NCI-H187 (cell line): ENCODE measurements at places on chromosomes 3 and 15.

GRCh38 chr15:38611228-38611627, 46.6 kb upstream of the RASGRP1 start:
- DNase-seq = no peak

- DNase-seq = no peak
Observed at GRCh38 chr3:28651159-28651558, 302.5 kb upstream of the AZI2 start.

DNA sequence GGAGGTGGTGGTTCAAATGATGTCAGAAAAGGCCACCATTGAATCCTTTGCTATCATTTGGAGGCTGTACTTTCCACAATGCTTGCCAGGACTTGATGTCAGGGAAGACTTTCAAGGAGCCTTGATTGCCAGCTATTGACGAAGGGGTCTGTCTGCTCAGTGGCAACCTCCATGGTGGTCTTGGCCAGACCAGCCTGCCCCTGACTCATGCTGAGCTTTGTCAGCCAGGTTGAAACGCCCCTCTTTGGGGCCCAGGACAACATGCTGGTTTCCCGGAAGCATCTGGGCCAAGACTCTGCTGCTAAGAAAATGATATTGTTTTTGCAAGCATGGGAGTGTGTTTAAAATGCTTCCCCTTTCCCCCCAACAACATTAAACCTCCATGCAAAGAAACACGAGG, 26.7 kb downstream of the CGNL1 start:
- DNase-seq = no peak

GRCh38 chr3:191555037-191555436, 94.1 kb downstream of the PYDC2 start:
- DNase-seq = no peak

DNA sequence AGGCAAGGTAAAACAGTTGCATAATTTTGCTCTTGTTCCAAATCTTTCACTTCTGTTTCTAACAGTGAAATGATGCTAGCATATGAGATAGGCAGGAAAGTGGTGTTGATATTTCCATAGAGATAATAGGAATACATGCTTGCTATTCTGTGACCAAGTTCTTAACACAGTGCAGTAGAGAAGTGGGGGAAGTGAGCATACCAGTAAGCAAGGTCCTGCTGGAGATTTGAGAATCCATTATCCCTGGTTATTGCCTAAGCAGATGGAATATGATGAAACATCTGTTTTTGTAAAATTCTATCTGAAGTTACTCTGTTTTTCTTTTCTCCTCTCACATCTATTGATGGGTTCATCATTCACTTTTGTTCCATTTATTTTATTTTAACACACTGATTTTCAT, 28.7 kb downstream of the USP8 start:
- no peak for DNase-seq

- no peak for DNase-seq
Observed at GRCh38 chr3:111033470-111034050, 38.1 kb upstream of the NECTIN3 start.

DNA sequence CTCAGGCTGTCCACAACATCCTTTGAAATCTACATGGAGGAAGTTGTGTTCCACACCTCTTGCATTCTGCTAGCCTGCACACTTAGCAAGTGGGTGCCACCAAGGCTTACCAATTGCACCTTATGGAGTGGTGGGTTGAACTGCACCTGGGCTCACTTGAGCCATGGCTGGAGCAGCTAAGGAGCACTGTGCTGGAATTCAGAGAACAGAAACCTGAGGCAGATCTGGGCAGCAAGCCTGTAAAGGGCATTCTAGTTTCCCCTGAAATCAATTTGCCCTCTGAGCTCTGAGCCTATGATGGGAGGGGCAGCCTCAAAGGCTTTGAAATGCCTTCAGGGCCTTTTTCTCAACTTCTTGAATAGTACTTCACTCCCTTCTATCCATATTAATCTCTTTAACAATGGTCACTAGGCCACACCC, 18.0 kb downstream of the BTLA start:
- DNase-seq = no peak

DNA sequence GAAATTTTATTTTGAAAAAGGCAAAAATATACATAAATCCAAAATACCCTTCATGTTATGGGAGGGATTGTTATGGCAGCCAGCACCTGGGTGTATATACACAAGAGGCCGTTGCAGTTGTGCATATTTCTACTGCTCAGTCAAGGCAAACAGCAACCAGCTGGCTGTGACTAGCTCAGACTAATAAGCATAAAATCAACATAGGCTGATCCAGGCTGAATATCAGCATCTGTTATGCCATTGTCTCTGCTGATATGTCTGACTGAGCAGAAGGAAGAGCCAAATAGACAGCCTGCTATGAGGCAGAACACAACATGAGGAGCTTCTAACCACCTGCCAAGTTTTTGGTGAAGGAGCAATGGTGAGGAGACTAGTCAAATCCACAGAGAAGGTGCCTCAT, 457.5 kb upstream of the ALCAM start:
- DNase-seq = no peak
